Stimulated activated CD4-positive, alpha-beta T cell treated with anti-CD3 and anti-CD28 coated beads, Interleukin-15, amount 100 ng/mL, for 1 hour (primary cell): ENCODE measurements at places on chromosomes 7 and 10.

DNA sequence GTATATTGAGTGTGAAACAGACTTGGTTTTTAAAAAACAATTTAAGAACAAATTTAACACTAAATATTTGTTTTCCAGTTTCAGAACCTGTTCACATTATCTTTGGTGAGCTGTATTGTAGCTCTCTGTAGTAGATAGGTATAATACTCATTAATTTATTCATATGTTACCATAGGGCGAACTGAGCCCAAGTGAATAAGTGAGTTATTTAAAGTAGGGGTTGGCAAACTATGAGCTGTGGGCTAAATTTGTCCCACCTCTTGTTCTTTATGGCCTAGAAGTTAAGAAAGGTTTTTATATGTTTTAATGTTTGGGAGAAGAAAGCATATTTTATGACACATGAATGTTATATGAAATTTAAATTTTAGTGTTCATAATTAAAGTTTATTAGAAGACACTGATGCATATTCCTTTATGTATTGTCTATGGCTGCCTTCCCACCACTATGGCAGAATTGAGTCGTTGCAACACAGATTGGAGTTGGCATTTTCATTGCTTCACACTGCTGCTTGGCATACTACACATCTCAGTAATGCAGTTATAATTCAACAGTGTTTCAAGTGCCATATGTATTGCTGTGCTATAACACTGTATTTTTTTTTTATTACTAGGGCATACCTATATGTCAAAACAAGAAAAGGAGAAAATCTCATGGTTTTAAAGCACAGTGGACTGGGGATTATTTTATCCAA is 146.5 kb downstream of the ADK start:
- no peak for DNase-seq

DNA sequence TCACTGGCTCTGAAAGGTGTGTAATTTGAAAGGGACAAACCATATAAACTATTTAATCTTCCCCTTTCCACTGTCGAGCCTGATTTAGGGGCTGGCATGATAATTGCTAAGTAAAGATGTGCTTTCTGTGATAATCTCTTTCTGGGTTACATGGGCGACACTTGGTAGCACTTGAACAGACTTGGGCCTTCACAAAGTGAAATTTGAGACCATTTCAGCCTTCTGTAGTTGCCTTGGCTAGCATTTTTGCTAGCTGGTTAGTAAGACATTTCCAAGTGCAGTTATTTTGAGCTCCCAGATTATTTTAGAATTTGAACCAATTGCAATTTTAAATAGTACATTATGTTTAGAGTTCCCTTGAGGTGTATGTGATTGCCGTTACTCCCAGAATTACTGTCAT is 432.7 kb upstream of the GALNT17 start:
- no peak for DNase-seq

DNA sequence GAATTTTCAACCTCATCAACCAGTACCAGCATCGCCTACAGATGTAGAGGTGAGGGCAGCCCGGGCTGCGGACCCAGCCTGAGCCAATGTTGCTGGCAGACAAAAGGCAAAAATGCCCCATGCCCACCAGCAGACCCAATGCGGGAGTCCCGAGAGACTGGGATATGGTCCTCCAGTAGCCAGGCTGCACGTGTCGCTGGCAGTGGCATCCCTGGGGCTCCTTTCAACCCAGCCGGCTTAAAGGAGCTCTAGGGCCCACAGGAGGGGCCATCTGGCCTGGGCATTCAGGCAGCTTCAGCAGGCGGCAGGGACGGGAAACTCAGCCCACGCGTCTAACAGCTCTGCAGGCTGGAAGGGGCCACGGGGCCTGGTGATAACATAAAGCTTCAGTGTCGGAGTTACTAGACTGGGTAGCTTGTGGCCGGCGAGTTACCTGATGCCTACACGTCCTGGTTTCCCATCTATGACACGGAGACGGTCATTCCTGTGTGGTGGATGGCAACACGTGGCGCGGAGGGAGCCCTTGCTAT is 70.7 kb downstream of the PROSER2 start:
- no peak for DNase-seq

DNA sequence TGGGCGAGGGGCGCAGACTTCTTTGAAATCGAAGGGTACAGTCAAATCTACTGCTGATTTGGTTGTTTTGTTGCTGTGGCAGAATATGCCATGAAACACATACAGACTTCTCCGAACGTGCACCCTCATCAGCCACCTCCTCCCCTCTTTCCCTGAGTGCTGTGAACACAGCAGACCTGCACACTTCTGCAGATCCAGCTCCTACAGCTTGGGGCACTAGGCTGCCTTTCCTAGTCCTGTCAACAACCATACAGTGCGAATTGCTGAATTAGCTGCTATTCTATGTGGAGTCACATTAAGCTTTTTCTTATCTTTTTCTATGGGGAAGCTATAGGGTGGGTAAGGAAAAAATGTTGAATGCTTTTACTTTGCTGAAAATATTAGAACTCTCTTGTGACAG is 57.5 kb downstream of the COL17A1 start:
- no peak for DNase-seq

DNA sequence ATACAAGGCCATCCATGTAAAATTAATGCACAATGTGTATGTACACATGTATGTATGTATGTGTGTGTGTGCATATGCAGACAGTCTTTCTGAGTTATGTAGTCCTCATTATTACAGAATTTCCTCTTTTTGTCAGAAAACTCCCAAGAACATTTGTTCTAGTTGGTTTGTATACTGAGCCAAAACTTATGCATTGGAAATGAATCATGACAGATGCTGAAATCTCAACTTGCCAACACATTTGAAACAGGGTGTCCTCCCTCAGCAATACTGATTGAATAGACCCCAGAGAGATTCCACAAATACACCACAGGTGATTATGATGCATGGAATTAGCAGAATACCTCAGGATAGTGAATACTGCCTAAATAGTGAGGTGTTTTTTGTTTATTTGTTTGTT is 472.9 kb upstream of the PCDH15 start:
- DNase-seq, result no peak

DNA sequence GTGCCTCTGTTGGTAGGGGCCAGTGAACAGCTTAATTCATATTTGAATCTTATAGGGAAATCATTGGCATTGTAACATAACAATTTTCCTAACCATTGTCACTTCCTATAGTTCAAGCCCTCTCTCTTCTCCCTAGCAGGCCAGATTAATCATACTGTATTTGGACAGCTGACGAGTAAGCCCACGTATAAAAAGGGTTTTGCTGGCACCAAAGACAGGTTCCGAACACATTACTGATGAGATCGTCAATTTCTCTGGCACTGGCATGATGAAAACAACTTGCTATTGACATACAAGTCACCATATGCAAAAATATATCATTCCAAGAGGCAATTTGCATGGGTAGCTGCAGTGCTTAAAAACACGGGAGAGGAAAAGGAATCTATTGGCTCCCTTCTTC is 891.1 kb upstream of the AUTS2 start:
- no peak for DNase-seq

GRCh38 chr7:138563808-138564207 is 103.7 kb downstream of the TRIM24 start:
- DNase-seq, result no peak

- DNase-seq, result no peak
Measured at GRCh38 chr10:49602380-49603023, 7.6 kb upstream of the SLC18A3 start.

GRCh38 chr10:62527019-62527827 is 153.1 kb downstream of the ZNF365 start:
- no peak for DNase-seq

GRCh38 chr7:27923642-27923980 is 183.6 kb downstream of the TAX1BP1 start:
- DNase-seq, result no peak

DNA sequence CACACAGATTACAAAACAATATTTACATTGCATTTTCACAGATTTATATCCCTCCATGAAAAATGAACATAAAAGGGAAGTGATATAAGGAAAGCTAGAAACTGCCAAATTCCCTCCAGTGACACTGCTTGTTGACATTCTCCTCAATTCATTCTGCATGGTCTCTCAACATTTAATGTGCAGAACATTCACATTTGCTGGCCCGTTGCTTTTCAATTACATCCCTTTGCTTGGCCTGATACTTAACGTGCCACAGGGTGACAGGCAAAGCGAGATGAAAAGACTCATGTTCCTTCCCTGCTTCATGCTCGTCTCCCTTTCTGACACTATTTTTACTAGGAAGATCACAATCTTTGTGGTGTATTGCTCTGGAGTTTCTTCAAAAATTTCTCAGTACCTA is 1019.7 kb upstream of the LRRN3 start:
- DNase-seq, result no peak

- no peak for DNase-seq
Measured at GRCh38 chr10:42942279-42942950, 134.5 kb upstream of the RET start.

GRCh38 chr10:126705131-126705530 is 34.6 kb upstream of the C10orf90 start:
- DNase-seq, result no peak

DNA sequence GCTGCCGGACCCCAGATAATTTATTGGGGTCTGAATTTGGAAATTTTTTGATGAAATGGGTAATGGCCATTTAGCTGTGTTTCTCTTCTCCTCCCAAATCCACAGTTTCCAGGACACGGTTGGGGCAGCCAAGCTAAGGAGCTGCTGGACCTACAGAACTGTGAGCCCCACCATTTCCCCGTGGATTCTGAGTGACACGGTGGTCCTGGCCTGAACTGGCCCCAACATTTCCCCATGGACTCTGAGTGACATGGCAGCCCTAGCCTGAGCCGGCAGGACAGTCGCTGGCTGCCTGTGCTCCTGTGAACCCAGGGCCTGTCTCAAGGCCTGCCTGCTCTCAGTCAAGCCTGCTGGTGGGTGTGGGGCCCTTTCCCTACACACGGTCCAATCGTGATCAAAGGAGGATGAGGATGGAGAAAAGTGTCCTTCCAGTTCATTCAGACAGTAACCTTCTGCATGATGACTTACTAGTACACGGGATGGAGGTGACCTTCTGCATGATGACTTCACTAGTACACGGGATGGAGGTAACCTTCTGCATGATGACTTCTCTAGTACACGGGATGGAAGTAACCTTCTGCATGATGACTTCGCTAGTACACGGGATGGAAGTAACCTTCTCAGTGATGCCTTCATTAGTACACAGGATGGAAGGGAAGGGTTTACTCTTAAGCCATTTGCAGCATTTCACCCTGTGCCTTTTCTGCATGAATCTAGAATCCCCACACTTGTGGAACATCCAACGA is 359.9 kb downstream of the GLRX3 start:
- no peak for DNase-seq

DNA sequence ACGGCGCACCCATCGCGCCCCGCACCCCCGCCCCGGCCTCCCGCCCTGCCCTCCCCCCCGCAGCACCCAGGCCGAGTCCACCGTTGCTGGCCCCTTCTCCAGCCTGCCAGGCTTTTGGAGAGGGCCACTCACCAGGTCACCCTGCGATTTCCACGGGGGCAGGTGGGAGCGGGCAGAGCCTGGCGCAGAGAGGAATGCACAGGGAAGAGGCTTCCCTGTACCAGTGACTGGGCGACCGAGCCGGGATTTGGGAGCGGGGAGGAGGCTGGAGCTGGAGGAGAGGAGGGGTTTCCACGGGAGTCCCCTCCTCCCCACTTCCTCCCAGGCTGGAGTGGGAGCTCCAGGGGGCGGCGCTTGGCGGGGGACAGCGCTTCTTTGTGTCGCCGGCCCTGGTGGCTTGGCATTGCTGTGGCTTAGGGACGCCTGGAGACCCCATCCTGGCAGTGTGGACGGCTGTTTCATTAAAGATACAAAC is 19.3 kb downstream of the TCAF1 start:
- no peak for DNase-seq

GRCh38 chr10:93456480-93456879 is 25.7 kb downstream of the MYOF start:
- DNase-seq, result no peak
